ENCODE measurements at places on chromosomes 7 and 10.

DNA sequence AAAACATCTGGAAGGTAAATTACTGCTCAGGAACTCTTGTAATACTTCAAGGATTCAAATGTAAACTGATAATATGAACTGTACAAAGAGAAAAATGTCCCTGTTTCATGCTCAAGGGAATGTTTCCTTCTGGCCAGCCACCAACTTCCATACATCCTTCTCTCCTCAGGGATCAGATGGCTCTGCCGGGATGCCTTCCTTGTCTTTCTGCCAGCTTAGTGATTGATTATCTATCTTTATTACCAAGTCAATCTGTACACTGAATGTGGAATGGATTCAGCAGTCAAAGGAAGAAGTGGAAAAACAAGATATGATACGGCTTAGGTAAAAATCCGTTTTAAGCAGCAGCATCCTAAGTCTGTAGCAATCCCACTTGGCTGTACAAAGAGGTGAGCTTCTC lies 178.3 kb downstream of the PTN start:
- no peak for DNase-seq

DNA sequence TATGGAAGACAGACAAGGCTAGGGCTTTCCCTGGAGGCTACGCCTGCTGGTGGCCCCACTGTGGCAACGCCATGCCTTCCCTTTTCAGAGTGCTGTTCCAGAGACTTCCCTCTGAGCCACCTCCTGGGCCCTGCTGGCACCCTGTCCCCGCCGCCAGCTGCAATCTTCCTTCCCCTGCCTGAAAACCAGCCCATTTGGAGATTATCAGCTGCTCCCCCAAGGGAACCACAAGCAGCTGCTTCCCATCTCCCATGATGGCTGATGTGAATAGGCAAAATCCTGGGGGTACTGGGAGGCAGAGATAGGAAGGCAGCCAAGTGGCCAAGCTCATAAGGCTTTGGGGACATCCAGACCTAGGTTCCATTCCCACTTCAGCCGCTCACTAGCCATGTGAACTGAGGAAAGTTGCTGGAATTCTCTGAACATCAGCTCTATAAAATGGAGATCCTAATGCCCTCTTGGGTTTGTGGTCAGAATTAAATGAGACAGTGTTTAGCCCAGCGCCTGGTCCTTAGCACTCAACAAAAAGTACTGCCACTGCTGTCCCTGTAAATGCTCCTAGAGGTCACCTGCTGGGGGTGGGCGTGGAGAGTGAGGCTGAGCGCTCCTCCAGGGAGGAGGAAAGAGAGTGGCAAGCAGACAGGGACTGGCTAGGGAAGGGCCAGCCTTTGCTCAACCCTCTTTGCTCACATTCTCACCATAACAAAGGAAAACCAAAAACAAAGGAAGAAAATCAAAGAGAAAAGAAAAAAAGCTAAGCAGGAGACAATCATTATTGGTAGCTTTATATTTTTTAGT lies 5.9 kb downstream of the TSPAN33 start:
- no peak for DNase-seq

GRCh38 chr10:63376560-63377304 lies 89.0 kb downstream of the JMJD1C start:
- no peak for DNase-seq

DNA sequence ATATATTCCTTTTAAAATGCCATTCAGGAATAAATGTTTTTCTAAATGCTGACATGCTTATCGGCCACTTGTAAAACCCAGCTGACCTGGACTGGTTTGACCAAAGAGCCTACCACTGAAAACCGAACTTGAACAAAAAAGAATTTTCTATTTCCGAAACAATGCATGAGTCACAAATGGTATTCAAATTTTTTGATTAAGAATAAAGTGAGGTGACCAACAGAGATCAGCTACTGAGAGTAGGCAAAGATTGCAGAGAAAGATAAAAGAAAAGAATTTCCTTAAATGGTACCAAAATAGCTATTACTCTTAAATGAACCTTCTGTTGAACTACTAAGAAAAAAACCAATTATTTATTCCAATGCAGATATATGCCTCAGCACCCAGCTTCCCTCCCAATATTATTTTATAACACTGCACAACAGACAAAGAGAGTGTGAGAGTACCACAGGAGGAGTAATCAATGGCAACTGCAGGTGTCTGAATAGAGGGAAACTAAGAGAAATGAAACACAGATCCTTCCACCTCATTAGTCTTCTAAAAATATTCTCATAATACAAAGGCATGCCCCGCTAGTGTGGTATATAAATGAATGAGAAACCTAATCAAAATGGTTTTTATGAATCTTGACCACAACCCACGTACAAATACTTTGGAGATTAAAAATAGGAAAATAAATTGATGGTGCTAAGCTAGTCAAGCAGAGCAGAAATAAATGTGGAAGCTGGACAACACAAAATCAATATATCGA lies 20.1 kb downstream of the OSBPL3 start:
- no peak for DNase-seq

GRCh38 chr10:120478386-120478785 lies 21.4 kb downstream of the PLPP4 start:
- no peak for DNase-seq

DNA sequence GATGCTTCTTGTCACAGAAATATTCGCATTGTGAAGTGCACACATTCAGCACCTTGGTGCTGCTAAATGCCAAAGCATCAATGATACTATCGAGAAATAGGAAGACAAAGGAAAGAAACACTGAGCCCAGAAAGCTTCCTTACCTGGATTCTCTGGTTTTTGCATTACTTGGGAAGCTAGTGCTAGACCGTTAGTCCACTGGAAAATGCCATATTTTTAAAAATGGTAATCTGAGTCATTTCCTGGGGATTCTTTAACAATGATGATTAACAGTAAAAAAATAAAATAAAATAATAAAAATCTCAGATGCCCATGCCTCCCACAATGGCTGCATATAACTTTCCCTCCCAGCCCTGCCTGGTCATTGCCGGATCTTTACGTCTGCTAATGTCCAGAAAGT lies 420.1 kb upstream of the MGMT start:
- no peak for DNase-seq

GRCh38 chr7:67309764-67310549 lies 313.3 kb downstream of the TYW1 start:
- no peak for DNase-seq

DNA sequence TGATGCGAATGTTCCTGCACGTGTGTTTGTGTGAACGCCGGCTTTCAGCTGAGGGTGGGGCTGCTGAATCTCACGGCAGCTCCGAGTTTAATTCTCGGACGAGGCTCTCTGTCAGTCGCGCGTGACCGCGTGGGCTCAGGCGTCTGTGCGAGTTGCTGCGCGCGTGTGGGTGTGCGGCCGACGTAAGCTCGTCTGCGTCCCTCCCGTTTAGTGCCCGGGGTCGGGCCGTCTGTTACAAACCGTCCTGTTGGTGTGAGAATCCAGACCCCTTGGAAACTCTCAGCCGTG lies 41.6 kb upstream of the CFAP46 start:
- DNase-seq = no peak

- no peak for DNase-seq
Measured at GRCh38 chr10:51521605-51522004, 177.8 kb downstream of the CSTF2T start.

DNA sequence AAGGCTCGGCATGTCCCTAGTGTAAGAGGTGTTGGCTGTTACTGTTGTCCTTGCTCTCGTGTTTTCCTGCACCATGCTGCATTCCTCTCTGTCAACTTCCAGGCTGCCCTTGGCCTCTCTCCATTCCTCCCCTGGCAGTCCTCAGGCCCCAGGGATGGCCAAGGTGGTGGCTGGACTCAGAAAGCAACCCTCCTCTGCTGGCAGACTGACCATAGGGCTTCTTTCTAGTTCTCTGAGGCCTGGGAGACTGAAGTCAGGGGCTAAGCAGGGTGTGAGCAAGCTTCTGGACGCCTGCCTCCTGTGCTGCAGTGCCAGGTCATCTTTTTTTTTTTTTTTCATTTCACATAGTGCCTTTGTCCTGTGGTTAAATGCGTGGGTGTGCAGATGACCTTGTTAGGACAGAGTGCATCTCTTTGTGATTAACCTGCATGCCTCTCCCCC lies 72.0 kb downstream of the GOLGA7B start:
- no peak for DNase-seq

DNA sequence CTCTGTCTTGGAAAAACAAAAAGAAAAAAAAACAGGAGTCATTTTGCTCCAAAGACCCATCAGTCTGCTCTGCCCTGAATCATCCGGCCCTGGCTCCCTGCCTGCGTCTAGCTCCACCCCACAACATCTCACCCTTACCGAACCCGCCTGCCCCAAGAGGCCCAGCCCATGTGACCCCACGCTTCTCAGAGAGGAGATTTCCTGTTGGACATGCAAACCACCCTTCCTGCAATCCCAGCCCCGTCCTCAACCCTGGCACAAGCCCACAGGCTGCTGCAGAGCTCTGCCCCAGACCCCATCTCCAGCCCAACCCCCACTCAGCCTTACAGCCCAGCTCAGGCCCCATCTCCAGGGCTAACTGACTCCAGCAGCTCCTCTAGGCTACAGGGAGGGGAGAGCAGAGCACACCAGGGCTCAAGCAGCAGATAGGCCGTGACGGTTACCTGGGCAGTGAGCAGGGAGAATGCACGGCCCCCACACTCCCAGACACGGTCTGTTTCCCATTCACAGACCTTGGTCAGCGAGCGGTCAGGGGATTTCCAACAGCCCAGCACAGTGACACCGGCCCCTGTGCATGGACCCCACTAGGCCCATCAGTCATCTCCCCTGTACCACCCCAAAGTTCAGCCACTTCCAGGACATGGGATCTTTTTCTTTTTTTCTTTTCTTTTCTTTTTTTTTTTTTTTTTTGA lies 69.9 kb upstream of the GTF2I start:
- DNase-seq = peak; percentile 80

GRCh38 chr7:112021379-112022044 lies 184.7 kb downstream of the DOCK4 start:
- DNase-seq = no peak

GRCh38 chr7:157472311-157473050 lies 135.7 kb downstream of the DNAJB6 start:
- DNase-seq = no peak

GRCh38 chr10:45179691-45180090 lies 135.7 kb downstream of the OR13A1 start:
- peak; percentile 75 for DNase-seq

DNA sequence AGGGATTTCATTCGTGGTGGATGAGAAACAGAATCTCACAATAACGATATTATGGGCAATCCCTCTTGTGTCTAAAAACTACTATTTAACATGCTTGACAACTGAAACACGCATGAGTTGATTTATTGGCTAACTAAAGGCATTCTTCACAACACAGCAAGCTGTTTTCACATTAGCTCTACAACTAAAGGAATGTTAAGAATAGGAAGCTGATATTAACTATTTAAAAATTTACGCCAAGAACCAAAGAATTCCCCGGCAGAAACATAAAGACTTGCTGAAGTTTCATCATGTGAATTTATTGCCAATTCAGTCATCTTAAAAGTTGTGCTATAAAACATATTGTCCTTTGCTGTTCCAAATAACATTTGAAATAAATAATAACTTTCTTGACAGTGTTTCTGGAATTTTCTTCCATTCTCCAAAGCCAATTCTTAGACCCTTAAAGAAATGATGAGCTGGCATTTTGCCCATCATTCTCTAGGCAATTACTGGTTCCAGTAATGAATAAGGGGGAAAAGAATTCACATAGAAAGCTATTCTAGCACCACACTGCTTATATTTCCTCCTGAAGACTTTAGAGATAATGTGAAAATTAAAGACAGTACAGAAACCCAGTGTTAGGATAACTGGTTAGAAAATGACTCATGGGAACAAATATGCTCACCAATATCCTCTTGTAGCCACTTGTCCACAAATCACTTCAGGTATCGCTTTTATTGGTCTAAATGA lies 233.1 kb downstream of the PARD3 start:
- DNase-seq = no peak

DNA sequence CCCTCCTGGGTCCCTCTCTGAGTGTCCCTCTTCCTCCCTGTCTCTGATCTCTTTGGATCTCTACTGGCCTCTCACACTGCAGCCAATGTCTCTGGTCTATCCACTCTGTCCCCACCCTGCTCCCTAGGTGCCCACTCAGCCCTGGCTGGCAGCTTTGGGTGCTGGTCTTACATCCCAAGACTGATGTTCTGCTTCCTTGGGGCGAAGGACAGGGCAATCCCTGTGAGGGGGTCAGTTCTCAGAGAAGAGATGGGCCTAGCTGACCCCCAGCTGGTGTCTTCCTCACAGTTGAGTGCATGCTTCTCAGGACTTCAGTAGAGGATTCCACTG lies 51.7 kb upstream of the CAMK2B start:
- no peak for DNase-seq

DNA sequence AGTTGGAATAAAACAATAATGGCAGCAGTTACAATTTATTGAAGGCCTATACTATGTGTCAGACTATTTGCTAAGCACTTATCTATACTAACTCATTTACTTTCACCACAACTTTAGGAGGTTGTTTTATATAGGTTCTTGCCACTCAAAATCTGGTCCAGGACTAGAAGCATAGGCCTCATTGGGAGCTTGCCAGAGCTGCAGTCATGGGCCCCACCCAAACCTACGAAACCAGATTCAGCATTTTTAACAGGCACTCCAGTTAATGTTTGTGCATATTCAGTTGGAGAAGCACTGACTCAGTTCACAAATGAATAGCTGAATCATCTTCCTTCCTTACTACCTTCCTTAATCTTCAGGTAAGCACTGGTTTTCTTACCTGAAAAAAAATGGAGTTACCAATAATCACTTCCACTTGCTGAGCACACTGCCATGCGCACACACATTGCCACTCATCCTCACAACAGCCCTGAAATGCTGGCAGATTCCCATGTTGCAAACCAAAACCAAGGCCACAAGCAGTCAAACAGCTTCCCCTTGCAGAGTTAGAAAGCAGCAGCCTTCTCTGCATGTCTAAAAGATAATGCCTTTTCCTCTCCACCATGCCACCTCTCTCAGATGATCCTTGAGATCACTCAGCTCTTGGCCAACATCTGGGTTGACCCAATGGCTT lies 122.4 kb downstream of the SLC16A9 start:
- no peak for DNase-seq

DNA sequence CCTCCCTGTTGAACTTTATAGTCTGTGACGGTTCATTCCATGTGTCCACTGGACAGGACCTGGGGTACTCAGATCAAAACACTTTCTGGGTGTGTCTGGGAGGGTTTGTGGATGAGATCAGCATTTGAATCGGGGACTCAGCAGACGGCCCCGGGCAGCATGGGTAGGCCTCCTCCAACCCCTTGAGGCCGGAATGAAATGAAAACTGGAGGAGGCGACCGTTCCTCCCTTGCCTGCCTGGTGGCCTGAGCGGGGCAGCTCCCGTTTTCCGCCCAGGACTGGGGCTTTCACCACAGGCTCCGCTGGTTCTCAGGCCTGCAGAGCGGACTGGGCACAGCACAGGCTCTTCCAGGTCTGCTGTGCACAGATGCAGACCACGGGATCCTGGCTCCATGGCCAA lies 247.7 kb downstream of the MAD1L1 start:
- peak; percentile 53 for DNase-seq

GRCh38 chr7:142714375-142714774 lies 34.9 kb upstream of the PRSS1 start:
- DNase-seq = no peak

GRCh38 chr7:24029068-24029467 lies 254.9 kb upstream of the NPY start:
- no peak for DNase-seq

GRCh38 chr7:158707610-158708009 lies 3.0 kb upstream of the NCAPG2 start:
- DNase-seq = no peak

- no peak for DNase-seq
Measured at GRCh38 chr7:69966766-69967591, 368.7 kb downstream of the AUTS2 start.

- DNase-seq = no peak
Measured at GRCh38 chr7:26153241-26153822, 1.3 kb downstream of the NFE2L3 start.

GRCh38 chr7:12728192-12728538 lies 40.7 kb downstream of the ARL4A start:
- no peak for DNase-seq

Measured in posterior cingulate gyrus (tissue), 11 donors.